ENCODE measurements at places on chromosomes 12 and 14.

DNA sequence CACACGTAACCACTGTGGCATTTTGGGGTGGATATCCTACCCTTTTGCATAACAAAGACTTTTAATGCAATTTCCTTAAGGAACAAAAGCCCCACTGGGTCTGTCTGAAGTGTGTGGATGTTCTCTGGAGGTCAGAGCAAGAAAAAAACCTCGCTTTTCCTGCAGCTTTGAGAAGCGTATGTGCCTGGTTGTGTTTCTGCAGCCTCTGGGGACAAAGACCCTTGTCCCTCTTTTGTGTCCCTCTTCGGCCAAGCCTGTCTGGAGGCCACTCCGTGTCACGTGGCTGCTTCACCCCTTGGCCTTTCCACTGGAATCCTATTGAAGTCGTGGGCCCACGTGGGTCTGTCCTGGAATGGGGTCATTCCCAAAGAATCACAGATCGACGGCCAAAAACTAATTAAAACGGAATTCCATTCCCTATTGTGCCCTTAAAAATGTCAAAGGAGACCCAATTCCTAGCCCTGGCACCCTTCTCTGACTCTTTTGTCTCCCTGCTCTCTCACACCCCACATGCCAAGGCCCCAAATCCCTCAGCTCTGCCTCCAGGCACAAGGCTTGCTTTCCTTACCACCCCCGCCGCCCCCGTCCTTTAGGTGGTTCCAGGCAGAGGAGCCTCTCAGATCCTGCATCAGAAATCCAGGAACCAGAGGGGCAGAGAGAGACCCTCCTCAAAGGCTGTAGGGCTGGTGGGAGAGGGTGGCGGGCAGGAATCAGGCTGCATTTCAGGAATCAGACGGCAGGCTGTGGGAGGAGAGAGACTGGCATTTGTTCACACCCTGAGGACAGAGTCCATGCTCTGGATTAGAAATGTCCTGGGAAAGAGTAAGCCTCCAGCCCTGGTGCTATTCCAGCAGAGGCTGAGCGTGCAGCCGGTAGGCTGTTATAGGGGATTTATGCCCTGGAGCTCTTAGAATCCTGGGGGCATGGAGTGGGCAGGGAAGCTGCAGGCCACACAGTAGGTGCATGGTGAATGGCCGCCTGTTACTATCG, 12.6 kb upstream of the CYP46A1 start:
- no peak for DNase-seq

GRCh38 chr14:23206422-23207145, 23.1 kb upstream of the SLC7A8 start:
- DNase-seq, result no peak

GRCh38 chr14:101464310-101464983, 96.8 kb upstream of the DIO3 start:
- DNase-seq, result no peak

GRCh38 chr14:40345334-40345733, 913.1 kb upstream of the FBXO33 start:
- no peak for DNase-seq

DNA sequence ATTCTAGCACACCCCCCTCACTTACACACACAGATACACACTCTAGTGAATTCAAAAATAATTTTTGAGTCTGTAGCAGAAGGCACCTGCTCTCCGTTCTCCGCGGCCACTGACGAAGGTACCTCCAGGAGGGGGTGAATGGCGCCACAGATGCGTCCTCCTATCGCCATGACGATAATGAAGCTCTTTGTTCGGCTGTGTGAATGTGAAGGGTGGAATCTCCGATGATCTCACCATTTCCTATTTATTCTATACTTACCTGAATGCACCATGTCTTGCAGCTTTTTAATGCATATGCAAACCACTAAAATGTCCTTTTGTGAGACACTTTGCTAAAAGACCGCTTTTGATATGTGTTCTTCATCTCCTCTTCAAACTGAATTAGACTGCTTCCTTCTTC, 162.7 kb downstream of the EGLN3 start:
- no peak for DNase-seq

DNA sequence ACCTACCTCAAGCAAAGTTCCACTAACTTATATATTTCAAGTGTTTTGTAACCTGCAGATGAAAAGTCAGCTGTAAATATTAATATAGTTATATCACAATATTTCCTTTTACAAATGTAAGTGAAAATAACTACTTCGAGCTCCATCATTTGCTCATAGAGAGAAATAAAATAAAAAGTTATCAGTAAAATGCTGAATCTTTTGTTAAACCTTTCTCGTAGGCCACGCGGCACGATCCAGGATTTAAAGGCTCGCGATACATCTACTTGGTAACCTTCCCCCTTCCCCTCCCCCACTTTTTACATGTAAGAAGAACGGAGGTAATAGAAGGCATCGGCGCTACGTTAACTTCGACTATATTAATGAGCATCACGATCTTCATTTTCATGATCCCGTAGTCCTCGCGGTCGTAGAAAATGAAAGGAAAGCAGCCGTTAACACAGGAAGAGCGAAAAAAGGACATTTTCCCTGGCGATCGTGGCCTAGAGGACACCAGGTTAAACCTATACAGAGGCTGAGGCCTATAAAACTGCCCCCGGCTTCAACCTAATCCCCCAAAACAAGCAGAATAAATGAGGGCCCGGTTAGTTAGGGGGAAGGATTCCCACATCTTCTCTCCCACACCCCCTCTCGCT, 508 bp downstream of the HNRNPC start:
- no peak for DNase-seq

DNA sequence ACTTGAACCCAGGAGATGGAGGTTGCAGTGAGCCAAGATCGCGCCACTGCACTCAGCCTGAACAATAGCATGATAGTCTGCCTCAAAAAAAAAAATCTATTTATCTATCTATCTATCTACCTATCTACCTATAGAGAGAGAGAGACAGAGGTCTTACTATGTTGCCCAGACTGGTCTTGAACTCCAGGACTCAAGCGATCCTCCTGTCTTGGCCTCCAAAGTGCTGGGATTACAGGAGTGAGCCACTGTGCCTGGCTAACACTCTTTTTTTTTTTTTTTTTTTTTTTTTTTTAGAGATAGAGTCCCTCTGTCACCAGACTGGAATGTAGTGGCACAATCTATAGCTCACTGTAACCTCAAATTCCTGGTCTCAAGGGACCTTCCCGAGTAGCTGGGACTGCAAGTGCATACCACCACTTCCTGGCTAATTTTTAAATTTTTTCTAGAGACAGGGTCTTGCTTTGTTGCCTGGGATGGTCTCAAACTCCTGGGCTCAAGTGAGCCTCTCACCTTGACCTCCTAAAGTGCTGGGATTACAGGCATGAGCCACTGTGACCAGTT, 1.9 kb downstream of the FAM186A start:
- no peak for DNase-seq

DNA sequence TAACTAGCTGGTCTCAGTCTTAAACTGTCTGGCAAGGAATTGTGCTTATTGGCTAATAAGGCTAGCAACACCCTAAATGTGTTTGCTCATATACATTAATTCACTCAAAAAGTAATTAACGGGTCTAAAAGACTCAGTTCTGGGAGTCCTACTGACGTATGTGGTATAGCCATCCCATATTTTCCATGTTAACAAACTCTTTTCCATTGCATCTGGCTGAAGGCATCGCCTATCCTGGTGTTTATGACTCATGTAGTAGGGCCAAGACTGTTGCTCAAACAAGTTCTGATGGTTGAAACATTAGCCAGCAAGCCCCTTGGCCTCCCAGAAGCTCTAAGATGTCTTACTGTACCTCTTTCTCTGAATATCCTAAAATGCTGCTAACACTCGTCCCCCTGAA, 98.5 kb downstream of the PHLDA1 start:
- no peak for DNase-seq

DNA sequence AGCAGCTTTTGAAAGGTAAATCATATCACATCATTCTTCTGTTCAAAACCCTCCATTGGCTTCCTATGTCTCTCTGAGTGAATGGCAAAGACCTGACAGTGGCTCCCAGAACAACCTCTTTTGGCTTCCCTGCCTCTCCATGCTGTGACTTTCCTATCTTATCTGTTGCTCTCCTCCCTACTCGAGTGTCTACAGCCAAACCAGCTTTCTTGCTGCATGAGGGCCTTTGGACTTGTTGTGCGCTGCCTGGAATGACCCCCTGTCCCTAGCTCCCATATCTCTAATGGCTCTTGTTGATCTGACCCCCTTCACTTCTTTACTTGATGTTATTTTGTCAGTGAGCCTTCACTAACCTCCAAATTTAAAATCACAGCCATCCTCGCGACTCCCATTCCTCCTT, 2.5 kb downstream of the SYNE2 start:
- DNase-seq, result no peak

DNA sequence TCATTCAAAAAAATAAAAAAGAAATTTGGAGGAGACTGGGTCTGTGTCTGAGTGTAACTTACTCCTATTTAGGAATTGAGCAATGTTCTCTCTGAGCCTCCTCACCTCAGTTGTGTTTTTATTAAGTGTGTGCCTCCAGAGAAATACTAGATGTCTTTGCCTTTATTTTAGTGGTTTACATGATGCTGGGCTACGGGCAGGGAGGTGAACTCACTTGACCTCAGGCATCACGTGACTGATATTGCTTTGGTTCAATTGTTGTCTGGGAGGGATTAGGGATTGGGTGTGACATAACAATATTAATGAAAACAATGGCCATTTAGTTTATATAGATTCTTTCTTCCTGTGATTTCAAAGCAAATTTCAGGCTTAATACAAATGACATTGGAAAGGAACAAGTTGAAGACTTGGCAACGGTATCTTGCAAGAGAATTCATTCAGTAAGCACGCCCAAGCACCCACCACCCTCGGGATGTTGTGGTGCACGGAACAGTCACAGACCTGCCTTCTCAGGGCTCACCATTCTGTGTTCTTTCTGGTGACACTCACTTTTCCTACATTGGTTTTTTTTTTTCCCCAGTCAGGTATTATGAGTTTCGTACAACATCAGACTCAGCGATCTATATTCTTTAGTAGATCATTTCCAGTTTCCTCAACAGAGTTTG, 77.5 kb downstream of the BMP4 start:
- DNase-seq, result no peak

- no peak for DNase-seq
Observed at GRCh38 chr12:7638064-7638759, 27.5 kb downstream of the APOBEC1 start.

GRCh38 chr12:107311682-107312081, 218.3 kb upstream of the CRY1 start:
- DNase-seq, result no peak

DNA sequence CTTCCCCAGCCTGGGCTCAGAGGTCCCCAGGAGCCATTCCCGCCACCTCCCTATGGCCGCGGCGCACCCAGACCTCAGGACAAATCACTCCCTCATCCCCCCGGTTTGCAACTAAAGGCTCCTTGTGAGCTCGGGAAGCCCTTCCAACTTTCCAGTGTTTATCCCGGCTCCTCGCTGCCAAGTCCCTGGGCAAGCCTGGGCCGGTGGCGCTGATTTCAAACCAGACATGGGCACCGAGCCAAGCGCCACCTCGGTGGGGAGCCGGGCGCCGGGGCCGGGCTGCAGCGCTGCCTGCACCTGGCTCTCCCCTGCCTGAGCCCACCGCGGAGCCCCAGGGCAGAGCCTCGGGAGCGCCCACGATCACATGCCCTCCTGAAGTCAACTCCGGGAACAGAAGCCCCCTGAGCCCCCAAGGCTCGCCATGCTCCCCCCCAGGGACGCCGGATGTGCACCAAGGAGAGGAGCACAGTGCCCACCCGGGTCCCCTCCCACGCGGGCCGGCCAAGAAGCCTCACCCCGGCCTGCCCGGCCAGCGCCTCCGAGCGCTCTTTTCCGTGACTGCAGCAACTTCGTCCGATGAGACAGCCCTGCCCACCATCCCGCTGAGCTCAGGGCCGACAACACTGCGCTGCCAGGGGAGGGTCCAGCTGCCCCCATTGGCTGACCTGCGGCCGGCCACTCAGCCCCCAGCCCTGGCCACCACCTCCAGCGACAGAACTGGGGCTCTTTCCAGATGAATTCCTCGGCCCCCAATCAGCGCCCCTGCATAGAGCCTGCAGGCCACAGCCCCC, 50.0 kb downstream of the NCOR2 start:
- DNase-seq, result no peak

DNA sequence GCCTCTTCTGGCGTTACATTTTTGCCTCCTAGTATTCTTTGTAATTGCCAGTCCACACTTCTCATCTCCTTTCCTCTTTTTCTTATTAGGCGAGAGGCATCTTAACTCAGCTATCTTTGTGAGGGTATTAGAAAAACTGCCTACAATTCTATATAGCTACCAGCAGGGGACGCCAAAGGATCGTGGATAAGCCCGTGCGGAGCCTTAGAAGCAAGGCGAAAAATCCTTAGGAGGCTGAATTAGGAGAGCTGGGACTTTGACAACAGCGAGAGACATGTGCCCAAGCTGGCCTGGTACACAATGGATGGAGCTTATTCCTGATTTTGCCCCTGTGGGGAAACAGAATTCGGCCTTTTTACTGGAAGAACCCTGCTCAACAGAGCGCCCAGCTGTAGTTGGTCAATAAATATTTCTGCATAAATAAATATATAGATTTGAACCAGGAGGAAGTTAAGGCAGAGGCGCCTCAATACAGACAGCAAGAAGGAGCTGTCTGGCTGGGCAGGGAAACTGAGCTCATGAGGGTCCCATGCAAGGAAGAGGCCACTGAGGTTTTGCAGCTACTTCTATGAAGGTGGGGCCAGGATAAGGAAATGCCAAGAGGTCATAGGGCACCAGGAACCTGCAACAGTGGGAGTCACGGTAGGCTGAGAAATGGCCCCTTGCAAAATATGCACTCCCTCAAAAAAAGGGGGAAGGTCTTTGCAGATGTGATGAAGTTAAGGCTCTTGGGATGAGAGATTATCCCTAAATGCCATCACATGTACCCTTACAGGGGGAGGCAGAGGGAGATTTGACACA, 14.6 kb upstream of the RBM19 start:
- DNase-seq, result no peak

- DNase-seq, result no peak
Observed at GRCh38 chr14:101398011-101398410, 163.3 kb upstream of the DIO3 start.

DNA sequence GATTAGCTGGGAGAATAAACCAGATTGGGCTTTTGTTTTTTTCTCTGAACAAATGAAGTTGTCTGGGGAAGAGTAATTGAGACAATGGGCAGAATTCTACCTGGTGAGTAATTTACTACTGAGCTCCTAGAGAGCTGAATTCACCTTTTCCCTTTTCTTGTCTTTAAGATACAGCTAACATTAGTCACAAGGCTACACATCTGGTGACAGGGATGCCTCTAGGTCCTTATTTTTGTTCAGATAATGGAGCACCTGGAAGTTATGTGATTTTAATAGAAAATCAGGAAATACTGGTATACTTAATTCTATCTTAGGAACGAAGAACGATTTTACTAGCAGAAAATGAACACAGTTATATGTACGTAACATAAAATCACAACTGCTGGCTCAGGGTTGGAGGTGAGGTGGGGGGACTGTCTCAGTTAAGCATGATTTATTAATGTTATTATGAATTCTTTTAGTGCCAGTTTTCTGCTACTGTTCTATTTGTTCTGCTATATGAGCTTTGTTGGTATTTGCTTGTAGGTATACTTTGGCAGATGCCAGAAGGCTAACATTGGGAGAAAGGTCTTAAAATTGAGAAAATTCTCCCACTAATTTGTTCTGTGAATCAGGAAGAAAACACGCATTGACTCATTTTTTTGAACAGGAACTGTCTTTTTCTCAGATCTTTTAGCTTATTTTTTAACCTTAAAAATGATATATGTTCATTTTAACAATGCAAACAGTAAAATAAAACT, 482.7 kb upstream of the RGS6 start:
- no peak for DNase-seq

GRCh38 chr12:45944771-45945170, 45.6 kb downstream of the SCAF11 start:
- no peak for DNase-seq

GRCh38 chr12:89475203-89475990, 49.2 kb downstream of the GALNT4 start:
- DNase-seq, result no peak

- DNase-seq, result no peak
Observed at GRCh38 chr12:71208053-71208685, 50.4 kb upstream of the TSPAN8 start.
